ENCODE measurements at places on chromosomes 13 and 19.

GRCh38 chr13:20609145-20609544 is 42.2 kb downstream of the IFT88 start:
- DNase-seq = no peak

- no peak for DNase-seq
Measured at GRCh38 chr13:55229906-55230569, 1910.7 kb upstream of the PRR20A start.

- no peak for DNase-seq
Measured at GRCh38 chr13:113652404-113653263, 5.4 kb downstream of the ATP4B start.

DNA sequence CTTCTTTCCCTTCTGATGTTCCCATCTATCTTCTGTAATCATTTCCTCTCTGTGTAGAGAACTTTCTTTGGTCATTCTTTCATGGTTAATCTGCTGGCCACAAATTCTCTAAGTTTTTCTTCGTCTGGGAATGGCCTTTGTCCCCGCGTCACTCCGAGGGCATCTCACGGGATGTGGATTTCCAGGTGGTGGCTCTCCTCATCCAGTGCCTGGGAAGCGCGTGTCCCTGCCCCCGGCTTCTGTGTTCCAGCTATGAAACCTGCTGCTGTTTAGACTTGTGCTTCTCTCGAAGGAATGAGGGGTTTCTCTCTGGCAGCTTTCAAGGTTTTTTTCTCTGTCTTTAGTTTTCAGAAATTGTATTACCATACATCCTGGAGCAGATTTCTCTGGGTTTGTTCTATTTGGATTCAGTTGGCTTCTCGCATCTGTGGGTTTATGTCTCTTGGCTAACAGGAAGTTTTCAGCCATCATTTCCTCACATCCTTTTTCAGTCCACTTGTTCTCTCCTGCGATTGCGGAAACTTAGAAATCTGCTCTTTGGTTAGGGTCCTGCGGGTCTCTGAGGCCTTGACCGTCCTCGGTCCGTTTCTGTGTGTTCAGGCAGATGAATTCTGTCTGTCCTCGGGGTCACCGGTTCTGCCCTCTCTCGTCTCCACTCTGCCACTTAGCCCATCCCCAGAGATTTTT is 36.9 kb upstream of the DCUN1D2 start:
- DNase-seq = no peak

GRCh38 chr13:59424661-59425060 is 739.1 kb downstream of the DIAPH3 start:
- DNase-seq = no peak

GRCh38 chr19:49894011-49894664 is 2.5 kb downstream of the IL4I1 start:
- no peak for DNase-seq

Data from neuronal stem cell (in vitro differentiated cells).